Right lobe of liver (tissue), 6 donors: ENCODE measurements at places on chromosomes 4 and X. TPM values are rescaled to one million over a fixed set of nuclear protein-coding genes. Genes with fewer than 3 reads are reported as not detected.

DNA sequence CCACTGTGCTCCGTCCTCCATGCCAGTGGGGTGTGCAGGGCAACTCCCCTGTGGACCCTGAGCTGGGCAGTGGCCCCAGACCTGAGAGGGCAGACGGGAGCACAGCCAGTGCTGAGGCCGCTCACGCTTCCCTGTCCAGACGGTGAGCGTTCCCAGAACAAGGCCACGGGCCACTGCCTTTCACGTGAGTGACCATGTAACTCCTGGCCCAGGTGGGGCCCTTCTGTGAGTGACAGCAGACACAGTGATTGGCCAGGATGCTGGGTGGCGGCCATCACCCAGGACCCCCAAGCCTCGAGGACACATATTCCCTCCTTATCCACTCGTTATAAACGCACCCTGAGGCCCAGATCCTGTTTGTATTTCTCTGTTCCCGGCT is 10.5 kb downstream of the NSG1 start:
- DNase-seq: no peak

DNA sequence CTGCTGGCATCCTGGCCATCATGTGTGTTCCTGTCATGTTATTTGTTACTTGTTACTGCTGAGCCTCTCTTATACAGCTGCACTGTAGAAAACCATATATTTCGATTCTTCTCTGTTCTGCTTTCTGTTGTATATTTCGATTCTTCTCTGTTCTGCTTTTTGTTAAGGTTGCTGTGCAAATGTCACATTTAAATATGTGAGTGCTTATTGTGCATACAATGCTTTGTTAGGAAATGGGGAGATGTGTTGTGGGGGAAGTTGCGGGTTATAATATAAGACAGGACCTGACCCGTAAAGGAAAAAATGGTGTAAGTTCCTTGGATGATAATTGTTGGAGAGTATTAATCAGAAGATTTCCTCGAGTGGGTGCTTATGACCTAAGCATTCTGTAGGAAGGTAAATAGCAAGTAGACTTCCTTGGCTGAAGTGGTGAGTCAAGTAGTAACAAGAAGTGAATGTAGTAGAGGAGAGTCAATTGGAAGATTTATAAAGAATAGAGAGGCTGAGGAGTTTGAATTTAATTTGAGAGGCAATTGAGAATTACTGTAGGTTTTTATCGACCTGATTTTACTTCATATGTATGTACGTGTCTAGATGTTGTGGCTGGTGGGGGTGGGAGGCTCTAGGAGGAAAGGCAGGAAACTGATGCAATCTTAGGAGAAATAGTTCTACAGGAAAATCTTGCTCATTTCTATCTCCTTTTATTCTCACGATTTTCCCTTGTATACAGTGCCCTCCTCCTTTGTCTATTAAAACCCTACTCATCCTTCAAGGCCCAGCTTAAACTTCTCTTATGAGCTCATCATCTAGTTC is 8.5 kb downstream of the OGT start:
- DNase-seq: no peak

DNA sequence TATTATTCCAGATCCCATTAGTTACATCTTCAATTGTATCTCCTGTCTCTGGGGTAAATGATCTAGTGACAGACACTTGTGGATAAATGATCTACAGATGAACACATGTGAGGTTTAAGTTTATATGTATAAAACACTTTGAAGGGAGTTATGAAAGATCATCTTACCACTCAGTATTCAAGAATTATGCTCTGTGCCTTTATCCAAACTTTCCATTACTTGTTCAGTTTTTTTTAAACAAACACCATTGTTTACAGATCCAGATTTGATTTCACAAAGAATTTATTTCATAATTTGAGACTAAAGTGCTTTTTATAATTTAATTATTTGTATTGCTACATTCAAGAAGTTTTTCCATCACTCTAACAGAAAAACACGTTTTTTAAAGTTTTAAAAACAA is 142.5 kb downstream of the HHIP start:
- DNase-seq: no peak

- no peak for DNase-seq
These were observed 47.5 kb upstream of the STS start for GRCh38 chrX:7100022-7100421.

GRCh38 chr4:86831262-86832130 is 17.7 kb downstream of the SLC10A6 start:
- no peak for DNase-seq

DNA sequence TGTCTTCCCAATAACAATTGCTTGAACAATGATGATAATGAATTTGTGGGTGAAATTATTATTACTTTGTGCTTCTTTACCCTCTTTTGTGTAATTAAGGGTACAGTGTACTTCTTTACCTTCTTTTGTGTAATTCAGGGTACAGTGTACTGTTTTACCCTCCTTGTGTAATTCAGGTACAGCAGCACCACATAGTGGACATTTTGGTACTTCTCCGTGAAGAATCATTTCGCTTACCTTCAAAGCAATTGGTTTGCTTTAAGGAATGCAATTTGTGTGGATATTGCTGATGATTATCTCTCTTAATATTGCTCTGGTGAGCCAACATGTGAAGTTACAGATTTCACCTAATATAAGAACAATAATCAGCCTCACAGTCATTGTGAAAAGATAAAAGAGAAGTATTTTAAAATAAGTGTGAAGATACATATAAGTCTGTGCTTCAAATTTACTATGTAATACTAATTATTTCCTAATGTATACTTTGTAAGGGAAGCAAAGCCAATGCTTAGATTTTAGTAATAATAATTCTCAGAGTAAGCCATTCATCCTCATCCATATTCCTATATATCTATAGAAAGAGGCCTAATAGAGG is 27.2 kb upstream of the SEC24B start:
- no peak for DNase-seq

The CYSLTR1 gene
- 1.00 TPM for total RNA-seq

DNA sequence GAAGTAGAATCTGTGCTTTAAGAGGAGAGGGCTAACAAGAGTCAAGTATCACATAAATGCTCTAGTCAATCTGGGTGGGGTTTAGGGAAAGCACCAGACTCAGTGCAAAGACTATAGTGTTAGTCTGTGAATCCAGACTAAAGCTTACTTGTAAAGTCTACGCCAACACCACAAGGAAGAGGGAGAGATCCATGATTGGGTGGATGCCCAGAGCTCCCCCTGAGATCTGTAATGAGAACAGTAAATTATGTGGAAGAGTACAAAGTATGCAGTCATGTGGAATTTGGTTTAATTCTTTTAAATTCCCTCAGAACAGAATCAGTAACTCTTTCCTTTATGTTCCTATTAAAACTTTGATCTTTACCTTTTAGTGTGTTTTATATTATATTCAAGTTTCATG is 354.7 kb upstream of the SPANXN4 start:
- DNase-seq: no peak

The RNF175 gene
- total RNA-seq: 0.20 TPM

The SLC6A14 gene
- not detected for total RNA-seq

- DNase-seq: no peak
These were observed 29.1 kb upstream of the UTP14A start for GRCh38 chrX:129876771-129877305.

DNA sequence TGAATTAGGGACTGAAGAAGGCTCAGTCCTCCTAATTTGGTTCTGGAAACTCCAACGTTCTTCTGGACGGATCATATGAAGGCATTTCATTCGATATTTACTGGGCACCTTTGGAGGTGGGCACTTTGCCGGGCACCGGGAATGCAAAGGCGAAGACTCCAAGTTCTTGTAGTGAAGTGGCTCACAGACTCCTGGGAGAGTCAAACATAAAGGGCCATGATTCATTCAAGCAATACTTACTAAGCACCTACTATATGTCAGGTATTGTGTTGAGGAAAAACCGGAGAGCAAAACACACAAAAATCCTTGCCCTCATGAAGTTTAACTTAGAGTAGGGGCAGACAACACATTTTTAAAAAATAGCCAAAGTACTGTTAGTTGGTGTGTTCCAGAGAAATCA is 17.0 kb upstream of the ERCC6L start:
- no peak for DNase-seq

The TRAPPC11 gene
- total RNA-seq: 17.7 TPM

DNA sequence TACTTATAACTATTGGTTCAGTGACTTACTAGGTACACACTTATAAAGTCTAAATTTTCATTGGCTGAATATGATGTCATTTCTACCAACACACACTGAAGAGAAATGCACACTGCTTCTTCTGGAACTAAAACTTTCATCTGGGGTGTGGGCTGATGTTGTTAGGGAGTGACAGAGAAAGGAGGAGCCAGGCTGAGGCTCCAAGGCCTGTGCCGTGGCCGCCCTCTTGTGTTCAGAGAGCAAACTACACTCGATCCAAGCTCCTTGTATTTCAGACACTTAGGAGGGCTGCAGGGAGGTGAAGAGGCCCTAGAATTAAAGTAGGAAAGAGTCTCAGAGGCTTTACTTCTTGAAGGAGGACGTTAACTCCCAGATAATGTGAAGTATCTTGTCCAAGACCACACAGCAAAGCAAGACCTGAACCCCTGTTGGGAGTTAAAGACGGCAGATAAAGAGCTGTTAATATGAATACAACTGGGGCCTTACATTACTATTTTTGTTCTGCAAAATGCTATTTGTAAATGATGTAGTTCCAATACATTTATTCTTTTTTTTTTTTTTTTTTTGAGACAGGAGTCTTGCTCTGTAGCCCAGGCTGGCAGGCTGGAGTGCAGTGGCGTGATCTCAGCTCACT is 137.5 kb downstream of the AFAP1 start:
- DNase-seq: peak; percentile 66

The CYTL1 gene
- not detected for total RNA-seq

DNA sequence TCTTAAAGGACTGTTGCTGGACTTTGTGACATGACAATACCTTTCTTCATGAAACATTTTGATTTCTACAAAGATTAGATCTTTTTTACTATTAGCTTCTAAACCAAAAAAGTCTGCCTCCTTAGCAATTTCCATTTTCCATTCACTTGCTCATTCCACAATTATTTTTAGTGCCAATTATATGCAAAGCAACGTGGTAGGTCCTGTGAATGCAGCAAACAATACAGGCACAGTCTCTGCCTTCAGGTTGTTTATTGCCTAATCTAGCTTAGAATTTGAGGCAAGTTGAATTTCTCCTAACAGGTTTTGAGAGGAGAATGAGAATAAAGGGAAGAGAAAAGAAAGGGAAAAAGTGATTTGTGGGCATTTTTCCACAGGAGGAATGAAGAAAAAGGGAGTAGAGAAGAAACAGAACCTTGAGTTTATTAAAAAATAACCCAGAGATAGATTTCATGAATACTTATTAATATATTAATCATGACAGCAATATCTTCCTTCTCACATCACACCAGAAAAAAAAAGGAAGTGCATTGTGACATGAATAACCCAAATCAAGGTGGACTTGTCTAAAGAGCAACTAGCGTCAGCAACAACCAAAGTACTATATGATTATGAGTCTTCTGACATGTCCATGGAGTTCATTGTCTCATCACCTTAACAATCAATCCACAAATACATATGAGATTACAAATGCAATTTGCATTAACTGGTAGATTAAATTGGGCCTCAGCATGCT is 16.3 kb upstream of the FRYL start:
- no peak for DNase-seq

DNA sequence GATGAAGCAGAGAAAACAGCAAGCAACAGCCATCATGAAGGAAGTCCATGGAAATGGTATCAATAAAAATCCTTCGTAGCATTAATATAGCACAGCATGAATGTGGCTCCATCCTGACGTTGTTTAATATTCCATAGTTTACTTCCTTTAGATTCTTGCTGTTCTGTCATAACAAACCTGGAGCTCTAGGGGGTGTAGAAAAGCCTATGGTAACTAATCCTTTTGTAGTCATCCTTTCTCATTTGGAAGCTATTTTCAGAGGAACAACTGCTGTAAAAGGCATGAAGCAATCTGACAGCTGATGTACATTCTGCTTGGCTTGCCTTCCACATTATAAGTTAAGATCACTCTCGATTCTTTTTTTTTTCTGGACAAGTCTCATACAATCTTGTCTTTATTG is 914 bp downstream of the MYOZ2 start:
- no peak for DNase-seq

DNA sequence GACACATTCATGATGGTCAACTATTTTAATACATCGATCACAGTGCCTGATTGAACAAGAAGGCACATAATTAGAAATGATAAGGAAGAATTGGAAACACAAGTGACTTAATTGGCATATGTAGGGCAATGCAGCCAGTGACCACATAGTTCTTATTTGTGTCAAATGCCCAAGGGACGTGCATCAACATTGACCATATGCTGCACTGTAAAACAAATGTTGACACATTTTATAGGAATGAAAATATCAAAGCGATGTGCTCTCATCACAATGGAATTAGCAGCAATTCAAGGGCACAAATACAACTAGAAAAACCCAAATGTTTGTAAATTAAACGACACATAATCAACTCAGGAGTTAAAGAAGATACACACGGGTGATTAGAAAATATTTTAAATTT is 948.3 kb upstream of the PRKX start:
- no peak for DNase-seq

The PNMA3 gene
- total RNA-seq: 0.74 TPM

GRCh38 chr4:53919535-53919934 is 144.9 kb downstream of the CHIC2 start:
- no peak for DNase-seq

DNA sequence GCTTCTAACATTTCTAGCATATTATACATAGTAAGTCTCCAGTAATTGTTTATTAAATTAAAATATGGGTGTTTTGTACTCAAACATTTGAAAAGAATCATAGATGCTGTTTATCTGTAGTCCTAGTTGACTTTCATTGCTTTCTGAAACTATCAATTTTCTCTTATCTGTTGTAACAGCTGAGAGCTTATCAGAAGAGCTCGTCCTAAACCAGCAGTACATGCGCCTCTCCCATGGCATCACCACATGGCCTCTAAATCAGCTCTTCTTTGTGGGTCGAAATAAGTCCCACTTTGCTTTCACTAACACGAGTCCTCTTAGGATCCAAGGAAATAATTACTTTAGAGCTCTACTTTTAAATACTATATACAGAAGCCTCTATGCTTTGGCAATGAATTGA is 55.1 kb downstream of the PPP3CA start:
- no peak for DNase-seq

- DNase-seq: no peak
These were observed 44.0 kb upstream of the CT47C1 start for GRCh38 chrX:119028733-119029330.

The MAGEA8 gene
- total RNA-seq: not detected

DNA sequence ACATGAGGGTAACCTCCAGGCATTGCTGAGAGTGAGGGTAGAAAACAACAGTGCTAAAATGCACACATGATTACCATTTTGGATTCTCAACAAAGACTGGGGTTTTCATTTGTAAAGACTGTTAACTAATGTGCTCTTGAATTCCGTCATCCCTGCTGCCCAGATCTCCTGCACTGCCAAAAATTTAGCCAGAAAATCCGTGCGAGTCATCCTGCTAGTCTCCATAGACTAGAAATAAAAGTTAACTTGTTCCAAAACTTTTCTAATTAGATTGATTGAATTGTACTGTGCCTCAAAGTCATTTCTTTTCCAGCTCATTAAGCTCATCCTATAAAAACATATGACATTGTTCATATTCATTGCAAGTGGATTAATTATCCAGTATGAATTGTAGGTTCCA is 99.8 kb downstream of the ARSF start:
- DNase-seq: no peak

The PAGE5 gene
- total RNA-seq: not detected
